ENCODE measurements at places on chromosomes 11 and 22.

DNA sequence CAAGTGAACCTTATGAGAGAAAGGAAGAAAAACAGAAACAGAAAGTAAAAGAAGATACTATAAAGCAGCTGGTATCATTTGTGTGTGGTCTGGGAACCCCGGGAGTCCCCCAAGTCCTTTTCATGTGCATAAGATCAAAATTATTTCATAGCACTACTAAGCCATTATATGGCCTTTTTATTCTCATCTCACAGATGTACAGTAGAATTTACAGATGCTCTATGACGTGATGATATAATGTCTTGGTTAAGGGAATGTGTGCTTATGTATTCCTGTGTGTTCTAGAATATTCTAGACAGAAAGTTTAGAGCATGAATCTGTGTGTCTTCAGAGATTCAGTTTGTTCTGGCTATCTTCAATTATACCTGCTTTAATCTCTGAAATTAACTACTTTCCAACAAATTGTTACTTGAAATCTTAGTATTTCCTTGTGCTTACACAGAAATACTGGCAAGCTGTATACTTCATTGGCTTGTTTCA is 8.6 kb upstream of the TPP1 start:
- ATAC-seq: peak; percentile 57

- ATAC-seq: no peak
Observed at GRCh38 chr22:33274214-33275072, 216.3 kb upstream of the SYN3 start.

GRCh38 chr11:91630916-91631673 is 593.5 kb upstream of the FAT3 start:
- ATAC-seq: no peak

- no peak for ATAC-seq
Observed at GRCh38 chr11:84106541-84106940, 820.4 kb upstream of the CCDC90B start.

- ATAC-seq: no peak
Observed at GRCh38 chr11:36600180-36600579, 2.1 kb upstream of the RAG2 start.

- ATAC-seq: no peak
Observed at GRCh38 chr11:92211576-92212167, 12.9 kb upstream of the FAT3 start.

DNA sequence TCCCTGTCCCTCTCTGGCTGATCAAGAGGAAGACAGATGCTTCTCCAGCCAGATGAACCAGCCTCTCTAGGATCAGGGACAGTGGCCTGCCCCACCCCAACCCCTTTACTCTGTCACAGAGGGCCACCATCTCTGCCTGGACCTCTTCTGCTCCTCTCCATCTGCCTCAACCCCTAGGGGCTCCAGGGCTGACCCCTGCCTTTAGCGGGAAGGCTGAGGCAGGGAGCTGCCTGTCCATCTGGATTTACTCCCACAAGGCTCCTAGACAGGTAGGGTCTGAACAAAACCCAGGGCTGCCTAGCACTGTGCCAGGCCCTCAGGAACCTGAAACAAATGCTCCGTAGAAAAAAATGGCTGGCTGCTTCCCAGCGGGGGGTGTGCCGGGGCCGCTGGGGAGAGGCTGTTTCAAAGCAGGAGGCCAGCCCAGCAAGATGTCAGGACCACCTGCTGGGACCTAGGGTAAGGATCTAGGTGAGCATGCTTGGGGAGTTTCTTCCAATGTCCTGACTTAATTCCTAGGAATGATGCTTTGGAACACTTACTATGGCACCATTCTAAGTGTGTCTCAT is 3.2 kb downstream of the CHST1 start:
- ATAC-seq: no peak

DNA sequence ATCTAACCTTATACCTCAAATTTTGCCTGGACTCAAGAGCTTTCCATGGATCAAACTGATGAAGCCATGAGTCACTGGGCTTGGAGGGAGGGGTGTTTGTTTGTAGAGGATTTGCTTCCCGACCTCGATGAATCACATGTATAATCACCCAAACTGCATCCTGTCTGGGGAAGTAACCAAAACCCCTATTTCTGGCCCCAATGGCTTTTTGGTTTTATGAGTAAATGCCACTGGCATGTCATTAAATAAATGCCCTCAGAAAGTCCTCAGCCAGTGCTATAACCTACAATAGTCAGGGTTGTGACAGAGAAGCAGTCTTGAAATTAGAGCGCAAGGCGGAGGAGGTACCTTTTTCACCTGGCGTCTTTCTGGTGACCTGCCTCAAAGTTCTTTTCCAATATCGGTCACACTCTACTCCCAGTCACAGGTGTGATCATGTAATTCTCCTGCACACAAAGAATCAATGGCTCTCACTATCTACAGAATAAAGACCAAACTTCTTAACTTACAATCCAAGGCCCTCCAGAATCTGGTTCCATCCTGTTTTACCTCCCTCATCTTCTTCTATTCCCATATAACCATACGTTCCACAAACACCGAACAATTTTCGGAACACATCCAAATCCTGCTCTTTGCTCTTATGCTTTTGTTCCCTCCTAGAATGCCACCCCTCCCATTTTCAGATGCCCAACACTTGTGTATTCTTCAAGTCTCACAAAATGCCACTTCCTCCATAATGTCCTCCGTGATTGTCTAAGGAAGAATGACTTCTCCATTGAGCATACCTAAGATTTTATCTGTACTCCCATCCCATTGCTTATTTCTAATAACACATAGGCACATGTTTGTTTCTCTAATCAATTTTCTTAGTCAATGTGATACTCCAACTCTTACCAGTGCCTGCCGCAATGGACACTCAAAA is 81.3 kb upstream of the BLID start:
- no peak for ATAC-seq

- ATAC-seq: no peak
Observed at GRCh38 chr11:86491027-86491426, 116.3 kb downstream of the CCDC81 start.

DNA sequence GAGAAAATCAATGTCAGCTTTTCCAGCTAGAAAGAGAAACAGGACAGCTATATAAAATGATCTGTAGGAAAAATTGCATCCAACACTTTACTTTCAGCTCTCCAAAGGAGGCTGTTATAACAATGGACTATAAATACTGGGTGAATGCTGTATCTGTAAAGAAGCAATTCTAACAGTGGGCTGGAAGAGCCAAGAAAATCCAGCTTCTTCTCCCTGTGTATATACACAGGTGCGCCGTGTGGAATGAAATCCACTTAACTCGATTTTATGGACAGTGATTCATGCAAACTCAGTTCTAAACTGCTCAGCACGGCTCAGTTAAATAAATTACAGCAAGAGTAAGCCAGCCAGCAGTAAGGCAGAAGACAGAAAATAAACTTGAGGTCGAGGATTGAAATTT is 32.5 kb upstream of the LMO2 start:
- no peak for ATAC-seq

- ATAC-seq: no peak
Observed at GRCh38 chr11:87459351-87459750, 421.6 kb downstream of the TMEM135 start.

- ATAC-seq: no peak
Observed at GRCh38 chr11:107041088-107041444, 22.8 kb upstream of the GUCY1A2 start.

- no peak for ATAC-seq
Observed at GRCh38 chr11:14189874-14190273, 169.1 kb downstream of the RRAS2 start.

DNA sequence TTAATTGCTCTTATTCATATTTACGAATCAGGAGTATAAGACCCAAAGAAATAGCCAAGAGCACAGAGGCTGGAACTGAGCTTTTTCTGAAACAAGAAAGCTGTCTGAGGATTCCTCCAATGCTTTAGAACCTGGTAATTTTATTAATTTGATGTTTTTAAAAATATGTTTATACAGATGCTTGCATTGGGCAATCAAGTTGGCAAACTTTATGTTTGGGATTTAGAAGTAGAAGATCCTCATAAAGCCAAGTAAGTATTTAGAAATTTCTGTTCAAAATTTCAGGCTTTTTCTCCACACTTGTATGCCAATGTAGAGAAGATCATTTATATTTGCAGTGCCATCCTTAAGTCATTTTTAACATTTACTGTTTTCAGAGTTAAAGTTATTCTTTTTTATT is 24.3 kb upstream of the HIKESHI start:
- no peak for ATAC-seq
